Fibroblast of skin of scalp (primary cell): ENCODE measurements at places on chromosomes 11 and 22.

GRCh38 chr11:76237914-76238313 is 31.6 kb upstream of the WNT11 start:
- DNase-seq = peak; percentile 18

DNA sequence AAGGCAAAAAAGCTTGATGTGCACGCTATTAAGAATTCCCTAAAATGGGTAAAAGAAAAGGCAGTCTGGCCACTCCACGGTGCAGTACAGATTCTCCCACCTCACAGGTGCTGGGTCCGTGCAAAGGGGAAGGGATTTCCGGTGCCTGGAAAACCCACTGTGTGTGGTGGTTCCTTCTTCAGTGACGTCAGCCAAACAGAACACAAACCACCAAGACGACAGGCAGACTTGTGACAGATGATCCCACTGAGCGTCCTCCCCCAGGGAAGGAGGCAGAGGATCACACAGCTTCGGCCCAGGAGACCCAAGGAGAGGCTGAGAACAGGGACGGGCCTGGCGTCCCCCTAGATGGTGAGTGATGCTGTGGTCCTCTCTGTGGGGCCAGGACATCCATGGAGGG is 18.6 kb downstream of the PHF21B start:
- no peak for DNase-seq

GRCh38 chr11:71488681-71489270 is 35.8 kb downstream of the NADSYN1 start:
- no peak for DNase-seq

GRCh38 chr11:111565114-111565720 is 24.7 kb downstream of the LAYN start:
- peak; percentile 83 for DNase-seq

DNA sequence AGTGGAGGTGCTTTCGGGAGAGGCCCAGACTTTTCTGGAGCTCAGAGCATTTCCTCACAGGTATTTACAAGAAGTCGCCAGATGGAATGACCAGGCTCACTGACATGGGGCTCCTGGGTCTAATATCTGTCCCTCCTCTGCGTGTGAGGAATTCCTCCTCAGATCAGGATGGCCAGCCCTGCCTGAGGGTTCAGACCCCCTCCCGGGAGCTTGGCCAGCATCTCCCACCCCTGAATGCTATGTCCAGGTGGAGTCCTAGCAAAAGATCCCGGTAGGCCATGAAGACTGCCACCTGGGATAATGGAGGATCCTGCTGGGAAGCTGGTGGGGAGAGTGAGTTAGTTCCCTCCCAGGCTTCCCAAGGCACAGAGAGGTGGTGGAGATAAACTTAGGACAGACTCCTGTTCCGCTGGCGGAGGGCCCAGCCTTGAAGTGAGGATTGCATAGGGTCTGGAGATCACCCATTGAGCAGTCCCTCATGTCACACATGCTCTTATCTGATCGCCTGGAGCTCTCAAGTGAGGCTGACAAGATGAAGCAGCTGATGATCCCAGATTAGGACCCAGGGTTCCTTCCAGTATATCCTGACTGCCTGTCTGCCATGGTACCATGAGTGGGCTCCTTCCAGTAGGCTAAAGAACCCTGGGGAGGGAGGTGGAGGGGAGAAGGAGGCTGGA is 5.7 kb downstream of the OAF start:
- no peak for DNase-seq

DNA sequence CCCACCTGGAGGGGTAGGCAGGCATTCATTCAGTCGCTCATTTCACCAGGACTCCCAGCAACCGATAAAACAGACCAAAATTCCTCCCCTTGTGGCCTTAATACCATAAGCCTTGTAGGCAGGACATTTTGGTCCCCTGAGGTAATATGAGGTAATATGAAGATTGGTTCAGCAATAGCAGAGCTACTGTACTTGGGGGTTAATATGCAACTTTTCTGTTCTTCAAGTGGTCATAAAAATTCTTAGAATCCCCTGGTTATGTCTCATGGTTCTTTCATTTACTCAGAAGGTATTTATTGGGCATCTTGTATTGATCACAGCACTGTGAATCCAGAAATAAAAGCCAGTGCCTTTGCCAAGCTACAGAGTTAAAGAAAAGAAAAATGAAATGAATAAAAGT is 29.8 kb downstream of the SHISA8 start:
- DNase-seq = no peak

DNA sequence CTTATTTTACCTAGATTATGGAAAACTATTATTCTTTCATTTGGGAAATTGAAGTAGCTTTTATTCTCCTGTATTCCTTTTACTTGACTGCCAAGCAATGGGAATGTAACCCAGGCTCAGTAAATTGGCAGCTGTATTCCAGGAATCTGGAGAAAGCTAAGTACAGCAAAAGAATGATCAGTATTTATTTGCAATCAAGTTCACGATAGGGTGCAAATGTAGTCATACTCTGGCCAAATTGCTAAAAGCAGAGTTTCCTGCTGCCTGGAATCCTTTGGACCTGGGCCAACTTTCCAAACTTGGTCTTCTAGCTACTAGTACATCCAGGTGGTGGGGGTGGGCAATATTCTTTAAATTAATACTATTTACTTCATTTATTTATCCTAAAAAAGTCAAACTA is 286.0 kb upstream of the CTSC start:
- peak; percentile 68 for DNase-seq

DNA sequence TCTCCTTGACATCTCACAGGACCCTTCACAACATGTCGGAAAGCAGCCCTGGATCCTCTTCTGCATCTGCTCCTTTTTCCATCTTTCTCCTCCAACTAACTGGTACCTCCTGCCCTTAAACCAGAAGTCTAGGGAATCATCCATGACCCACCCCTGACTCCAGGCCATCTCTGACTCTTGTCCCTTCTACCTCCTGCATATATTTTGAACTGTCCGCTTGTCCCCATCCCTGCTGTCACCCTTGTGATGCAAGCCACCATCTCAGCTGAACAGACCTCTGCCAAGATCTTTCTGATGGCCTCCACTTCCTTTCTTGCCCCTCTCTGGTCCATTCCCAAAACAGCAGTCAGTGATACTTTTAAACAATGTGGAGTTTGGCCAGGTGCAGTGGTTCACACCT is 7.0 kb downstream of the RIBC2 start:
- DNase-seq = no peak

GRCh38 chr11:24866743-24867142 is 369.9 kb downstream of the LUZP2 start:
- no peak for DNase-seq

GRCh38 chr22:25680956-25681355 is 61.0 kb upstream of the MYO18B start:
- peak; percentile 26 for DNase-seq

- DNase-seq = peak; percentile 29
Measured at GRCh38 chr11:1873048-1873812, 18.5 kb downstream of the PRR33 start.

DNA sequence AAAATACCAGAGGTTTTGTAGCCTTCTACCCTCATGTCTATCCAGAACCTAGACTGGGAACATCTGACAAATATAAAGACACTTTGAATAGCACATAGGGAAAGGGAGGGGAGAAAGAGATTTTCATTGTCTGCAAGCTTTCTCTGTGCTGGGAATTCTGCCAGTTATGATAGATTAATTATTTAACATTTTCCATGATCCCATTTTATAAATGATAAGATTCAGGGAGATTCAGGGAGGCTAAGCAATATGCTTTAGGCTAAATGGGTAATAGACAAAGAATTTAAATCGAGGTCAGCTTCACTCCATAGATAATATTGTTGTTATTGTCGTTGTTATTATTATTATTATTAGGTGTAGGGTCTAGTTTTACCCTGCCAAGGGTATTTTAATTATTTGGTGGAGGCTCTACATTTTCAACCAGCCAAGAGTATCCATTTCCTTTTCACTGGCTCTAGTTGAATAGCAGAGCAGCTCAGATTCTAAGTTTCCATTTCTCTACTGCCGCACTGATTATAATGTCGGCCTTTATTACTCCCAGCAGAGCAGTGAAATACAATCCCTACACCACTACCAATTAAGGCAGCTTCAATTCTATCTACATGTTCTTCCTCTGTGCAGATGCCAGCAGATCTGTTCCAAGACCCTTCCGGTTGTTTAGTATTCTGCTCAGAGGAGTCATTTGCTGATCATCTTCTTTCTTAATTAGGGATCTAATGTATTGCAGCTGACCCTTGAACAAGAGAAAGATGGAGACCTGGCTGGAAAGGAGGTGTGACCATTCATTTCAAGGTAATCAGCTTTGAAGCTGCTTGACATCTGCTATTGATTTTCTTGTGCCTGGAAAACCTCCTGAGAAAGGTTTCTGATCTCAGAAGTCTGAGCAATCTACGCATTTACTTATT is 23.8 kb upstream of the SYN3 start:
- no peak for DNase-seq

DNA sequence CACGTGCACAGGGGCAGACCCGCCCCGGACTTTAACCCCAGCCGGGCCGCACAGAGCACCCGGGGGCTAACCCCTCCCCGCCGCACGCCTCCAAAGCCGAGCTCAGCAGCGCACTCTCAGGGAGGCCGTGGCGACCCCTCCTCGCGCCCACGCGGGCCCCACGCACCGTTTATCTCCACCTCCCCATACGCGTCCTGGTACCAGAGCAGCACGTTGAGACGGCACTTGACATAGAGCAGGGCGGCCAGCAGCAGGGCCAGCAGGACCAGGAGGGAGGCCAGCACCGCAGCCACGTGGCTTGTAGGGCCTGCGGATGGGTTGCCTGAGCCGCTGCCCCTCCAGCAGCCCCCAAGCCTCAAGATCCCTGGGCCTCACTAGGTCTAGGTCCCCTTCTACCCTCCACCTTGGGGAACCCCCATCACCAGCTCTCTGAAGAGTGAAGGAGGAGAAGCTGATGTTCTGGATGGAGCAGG is 7.1 kb downstream of the SIGIRR start:
- no peak for DNase-seq

GRCh38 chr11:65496304-65497140 is 2.3 kb upstream of the MALAT1 start:
- DNase-seq = peak; percentile 75

DNA sequence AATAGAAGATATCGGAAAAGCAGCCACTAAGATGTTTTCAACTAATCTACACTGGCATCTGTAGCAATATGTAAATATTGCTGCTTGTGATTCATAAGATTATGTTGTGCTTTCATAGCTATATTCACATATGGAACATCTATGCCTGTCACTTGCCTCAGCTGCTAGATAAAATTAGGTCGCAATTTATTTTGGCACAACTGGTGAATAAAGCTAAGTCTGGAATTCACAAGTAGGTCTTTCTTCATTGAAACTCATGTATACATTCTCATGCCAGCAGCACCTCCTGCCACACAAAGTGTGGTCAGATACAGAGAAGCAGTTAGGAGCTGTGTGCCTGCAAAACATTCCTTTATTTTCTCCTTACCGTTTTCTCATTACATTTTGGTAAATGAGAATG is 543.3 kb upstream of the CHORDC1 start:
- no peak for DNase-seq
